Muscle of leg (tissue), 16 donors: ENCODE measurements at places on chromosomes 5 and 9.

- no peak for DNase-seq
Observed at GRCh38 chr5:115418788-115419187, 122.3 kb upstream of the CCDC112 start.

DNA sequence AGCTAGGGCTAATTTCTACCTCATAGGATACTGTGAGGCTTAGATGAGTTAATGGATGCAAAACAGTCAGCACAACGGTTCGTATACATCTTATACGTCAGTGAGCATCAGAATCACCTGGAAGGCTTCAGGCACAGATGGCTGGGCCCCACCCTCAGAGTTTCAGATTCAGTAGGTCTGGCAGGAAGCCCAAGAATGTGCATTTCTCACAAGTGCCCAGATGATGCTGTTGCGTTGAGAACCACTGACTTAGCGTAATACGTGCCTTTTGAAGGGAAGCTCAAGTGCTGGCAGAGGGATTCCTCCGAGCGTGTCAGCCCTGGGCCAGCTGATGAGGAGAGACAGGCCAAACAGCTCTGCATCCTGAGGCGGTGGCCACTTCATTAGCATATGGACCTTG lies 117.1 kb upstream of the WWC1 start:
- no peak for DNase-seq

- DNase-seq, result no peak
Observed at GRCh38 chr5:113197456-113198200, 221.0 kb downstream of the DCP2 start.

DNA sequence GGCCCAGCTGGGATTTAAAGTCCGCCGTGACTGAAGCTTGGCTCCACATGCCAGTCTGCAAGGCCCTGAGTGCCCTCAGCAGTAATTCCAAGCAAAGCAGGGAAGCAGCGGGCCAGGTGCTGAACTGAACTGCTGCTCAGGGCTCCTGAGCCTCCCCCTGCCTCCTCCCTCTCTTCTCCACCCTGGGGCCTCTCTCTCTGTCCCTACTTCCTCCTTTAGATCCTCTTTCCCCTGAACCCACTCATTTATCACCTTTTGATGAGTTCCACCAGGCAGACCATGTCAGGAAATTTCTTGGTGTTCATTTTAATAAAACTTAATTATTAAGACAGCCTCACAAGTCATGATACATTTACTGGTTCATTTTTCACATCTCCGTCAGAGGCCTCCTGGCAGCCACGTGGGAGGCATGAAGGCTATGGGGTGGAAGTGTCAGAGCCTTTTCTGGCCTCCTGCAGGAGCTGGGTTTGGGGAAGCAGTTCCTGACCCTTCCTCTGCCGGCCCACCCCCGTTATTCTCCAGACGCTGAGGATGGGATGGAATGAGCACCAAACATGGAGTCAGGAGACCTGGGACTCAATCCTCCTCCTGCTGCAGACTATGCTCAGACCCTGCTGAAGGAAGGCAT lies 32.2 kb upstream of the KCNIP1 start:
- DNase-seq, result no peak

DNA sequence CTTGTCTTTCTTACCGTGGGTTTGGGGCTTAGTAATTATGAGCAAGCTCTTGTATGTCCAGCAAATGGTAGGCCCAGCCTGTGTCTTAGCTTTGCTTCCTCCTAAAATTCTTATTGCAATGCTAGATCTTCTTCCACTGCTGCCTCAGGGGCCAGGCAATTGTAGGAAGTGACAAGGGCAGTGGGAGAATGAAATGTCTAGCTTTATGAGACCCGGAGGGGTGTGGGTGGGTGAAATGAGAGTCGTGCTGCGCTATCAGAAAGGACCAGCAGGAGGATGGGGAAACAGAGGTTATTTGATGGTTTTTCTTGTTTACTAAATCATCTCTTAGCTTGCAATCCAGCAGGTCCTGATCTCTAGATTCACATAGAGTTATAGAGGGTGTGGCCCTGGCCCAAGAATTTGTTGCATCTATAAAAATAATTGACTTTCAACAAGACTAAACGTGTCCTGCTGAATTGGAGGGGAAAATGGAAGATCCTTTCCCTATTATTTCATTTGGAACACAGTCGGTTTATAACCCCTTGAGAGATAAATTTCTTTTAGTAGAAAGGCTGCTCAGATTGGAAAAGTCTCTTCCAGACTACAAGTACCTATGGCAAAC lies 43.7 kb downstream of the ZNF366 start:
- no peak for DNase-seq

GRCh38 chr9:136323371-136323789 lies 4.0 kb upstream of the GPSM1 start:
- no peak for DNase-seq

DNA sequence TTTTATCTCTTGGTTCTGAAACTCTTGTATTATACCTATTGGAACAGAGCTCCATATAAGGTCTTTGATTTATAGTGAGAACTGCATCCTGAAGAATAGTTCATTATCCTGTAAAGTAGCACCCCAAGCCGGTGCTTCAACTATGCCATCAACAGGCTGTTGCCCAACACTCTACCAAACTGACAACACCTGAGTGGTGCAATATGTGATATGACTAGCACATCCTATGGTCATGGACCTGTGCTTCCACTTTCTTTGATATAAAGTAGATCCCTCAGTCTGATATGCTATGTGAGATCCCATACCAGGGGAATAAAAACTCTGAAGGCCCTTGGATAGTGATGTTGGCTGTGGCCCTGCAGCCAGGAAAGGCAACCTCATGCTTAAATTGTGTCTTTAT lies 15.8 kb downstream of the CSF2 start:
- DNase-seq, result no peak

DNA sequence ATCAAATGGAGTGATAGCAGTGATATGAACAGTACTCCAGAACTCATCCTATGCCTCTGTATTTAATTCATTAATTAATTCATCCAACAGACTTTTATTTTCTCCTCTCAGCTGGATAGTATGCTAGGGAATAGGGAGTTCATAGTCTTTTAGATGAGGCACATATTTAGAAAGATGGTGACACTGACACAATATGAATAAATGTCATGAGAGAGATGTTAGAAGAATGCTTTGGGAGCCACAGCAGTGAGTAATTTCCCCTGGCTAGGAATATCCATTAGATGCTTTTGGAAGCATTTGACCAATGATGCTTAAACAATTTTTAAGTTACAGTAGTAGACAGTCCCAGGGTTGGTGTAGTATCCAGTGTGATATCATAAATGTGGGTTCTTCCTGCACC lies 428.7 kb upstream of the SGCD start:
- DNase-seq, result no peak

- no peak for DNase-seq
Observed at GRCh38 chr5:122291000-122291901, 20.8 kb upstream of the SNCAIP start.

DNA sequence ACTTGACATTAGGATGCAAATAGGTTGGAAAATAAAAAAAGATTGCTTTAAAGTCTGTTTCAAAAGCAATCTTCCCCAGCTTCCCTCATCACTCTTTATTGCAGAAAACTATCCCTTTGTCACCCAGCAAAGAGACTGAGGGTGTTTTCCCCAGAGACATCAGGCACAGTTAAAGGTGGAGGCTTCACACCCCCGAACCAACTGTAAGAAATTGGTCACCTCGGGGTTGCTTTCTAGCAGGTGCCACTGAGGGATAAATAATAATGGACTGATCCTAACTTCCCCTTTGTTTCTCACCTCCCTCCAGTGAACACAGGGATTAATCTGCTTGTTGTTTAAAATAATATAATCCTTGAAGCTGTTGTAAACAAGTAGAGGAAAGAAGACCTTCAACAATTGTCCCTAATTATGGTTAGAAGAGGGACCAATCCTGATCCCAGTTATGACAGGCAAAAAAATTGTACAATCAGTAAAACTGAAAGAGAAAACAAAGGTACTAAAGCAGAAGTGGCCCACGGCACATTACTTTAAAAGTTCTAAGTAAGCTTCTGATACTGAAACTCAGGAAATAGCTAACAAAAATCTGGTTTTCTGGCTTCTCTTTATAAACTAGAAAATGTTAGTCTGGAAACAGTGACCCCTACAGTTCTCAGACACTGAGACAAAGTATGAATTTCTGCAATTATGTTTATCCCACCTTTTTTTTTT lies 6.6 kb upstream of the PCSK1 start:
- DNase-seq, result no peak

DNA sequence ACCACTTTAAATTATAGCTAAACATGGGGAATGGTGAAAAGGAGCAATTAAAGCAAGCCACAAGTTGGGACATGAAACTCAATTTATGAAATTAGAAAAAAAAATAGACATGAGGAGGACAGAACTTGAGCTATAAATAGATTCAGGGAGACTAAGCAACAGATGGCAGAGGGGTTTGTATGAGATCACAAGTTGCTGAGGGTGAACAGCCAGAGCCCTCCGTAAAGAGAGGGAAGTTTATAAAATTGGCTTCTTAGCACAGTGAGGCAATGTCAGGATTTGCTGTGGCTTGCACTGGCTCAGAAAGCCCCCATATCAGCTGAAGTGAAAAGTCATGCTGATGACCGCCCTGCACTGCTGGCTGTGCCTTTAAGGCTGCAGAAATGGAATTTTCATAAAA lies 443.4 kb upstream of the CD180 start:
- peak; percentile 59 for DNase-seq

- no peak for DNase-seq
Observed at GRCh38 chr9:137395666-137396010, 27.3 kb downstream of the EXD3 start.

DNA sequence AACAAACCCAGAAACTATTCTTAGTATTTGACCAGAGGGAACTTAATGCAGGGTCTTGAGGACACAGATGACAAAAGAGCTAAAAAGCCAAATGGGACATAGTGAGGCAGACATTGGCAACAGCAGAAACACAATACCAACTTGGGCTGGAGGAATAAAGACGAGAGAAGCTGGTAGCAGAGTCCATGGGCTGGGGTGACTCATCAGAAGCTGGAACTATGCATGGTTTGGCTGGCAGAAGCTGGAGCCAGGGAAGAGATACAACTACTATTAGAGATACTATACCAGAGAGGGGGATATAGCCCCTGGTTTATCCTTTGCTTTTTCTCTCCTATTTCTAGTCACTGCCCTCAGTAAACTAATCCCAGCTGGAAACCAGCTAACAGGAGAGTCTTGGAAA lies 29.2 kb upstream of the DPYSL3 start:
- no peak for DNase-seq

GRCh38 chr9:16062542-16063240 lies 509.8 kb downstream of the CCDC171 start:
- no peak for DNase-seq

DNA sequence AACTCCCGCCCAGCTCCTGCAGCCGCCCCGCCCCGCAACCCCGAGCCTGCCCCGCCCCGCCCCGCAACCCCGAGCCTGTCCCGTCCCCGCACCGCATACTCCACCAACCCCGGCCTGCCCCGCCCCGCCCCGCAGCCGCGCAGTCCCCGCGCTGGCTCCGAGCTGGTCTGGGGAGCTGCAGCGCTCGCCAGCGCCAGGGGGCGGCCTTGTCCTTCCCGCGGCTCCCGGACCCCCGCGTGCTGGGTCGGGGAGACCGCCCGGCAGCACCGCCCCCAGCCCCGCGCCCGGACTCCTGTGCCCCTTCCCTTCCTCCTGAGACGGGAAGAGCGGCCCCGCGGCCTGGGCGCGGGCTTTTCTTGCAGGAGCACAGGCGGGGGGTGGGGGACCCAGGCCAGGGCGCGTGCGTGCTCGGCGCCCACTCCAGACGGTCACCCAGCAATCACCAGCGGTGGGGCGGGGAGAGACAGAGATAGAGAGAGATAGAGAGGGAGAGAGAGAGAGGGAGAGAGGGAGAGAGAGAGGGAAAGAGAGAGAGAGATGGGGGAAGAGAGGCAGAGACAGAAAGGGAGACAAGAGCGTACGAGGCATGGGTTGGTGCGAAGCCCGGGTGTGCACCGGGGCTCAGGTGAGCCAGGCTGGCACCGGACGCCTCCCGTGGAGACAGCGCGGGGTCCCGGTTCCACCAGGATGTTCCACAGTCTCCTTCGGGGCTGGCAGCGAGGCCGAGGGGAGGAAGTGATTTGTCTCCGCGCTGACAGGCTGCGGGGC lies 14.7 kb upstream of the TMEM250 start:
- peak; percentile 48 for DNase-seq

GRCh38 chr9:108874058-108874788 lies 12.2 kb downstream of the ACTL7A start:
- DNase-seq, result no peak

GRCh38 chr9:87601176-87601575 lies 103.5 kb downstream of the DAPK1 start:
- DNase-seq, result no peak
